ENCODE measurements at places on chromosomes 3 and 15.

DNA sequence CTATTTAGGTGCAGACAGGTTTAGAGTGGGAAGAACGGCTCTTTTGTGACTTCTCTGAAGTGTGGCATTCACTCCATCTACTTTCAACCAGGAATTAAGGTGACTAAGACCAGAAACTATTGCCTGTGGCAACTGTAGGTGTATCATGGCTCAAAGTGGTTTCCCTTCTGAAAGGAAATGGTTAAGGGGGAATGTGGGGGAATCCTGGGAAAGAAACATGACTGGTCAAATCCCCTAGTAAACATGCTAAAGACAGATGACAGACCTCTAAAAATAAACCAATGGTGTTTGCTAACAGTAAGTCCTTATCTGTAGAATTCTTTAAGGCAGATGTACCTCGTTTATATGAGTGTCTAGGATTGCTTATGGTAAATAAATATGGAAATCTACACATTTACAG, 56.9 kb downstream of the MEGF11 start:
- DNase-seq, result peak; percentile 16

- DNase-seq, result no peak
Measured at GRCh38 chr15:76065245-76065644, 5.5 kb downstream of the TMEM266 start.

DNA sequence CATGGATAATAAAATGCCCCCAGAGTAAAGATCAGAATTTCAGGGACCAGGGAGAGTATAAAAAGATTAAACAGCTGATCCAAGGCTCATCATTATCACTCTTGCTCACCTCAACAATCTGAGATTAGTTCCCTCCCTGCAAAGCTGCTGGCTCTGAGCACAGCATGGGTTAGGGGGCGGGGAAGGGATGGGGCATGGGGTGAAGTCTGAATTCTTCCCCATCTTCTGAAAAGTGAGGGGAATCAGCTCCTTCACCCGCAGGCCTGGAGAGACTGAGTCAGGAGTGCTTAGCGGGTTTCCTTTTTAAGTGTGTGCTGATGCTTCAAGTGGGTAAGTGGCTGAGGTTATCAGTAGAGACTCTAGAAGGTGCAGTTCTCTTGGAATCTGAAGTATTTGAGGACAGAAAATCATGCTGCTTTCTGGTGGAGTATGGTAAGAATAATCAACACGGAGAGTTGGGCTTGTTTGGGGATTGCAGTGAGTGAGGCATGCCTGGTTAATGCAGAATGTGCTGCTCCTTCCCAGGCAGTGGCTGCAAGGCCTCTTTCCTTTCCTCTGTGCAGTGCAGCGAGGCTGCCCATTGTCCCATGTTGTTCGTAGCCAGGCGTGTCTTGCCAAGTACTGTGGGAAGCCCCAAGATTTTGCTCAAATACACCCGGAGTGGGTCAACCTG, 59.2 kb upstream of the TRAK1 start:
- DNase-seq, result peak; percentile 72

DNA sequence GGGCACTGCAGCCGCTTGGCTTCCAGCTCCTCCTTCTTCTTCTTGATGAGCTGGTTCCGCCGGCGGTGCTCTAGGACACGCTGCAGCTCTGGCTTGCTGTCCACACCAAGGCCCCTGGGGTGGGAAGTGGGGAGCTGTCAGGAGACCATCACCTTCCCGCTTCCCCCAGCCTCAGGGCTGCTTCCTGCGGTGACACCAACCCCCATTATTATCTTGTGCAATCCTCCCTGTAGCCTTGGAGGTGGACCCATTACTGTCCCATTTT, 10.0 kb downstream of the FAM107A start:
- no peak for DNase-seq

DNA sequence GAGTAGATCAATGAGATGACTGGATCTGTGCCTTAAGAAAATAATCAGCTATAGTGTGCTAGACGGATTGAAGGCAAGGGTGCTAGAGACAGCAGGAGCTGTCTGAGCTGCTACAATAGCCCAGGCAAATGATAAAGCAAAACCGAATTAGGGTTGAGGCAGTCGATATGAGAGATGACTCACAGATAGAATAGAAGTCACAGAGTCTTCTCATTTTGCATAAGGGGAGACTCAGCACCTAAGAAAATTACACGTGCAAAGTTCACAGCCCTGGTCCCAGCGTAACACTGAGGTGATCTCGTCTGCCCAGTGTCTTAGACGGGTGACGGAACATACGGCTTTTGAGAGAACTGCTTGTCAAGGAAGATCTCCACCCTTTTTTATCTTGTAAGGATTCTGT, 11.6 kb downstream of the LPP start:
- no peak for DNase-seq

DNA sequence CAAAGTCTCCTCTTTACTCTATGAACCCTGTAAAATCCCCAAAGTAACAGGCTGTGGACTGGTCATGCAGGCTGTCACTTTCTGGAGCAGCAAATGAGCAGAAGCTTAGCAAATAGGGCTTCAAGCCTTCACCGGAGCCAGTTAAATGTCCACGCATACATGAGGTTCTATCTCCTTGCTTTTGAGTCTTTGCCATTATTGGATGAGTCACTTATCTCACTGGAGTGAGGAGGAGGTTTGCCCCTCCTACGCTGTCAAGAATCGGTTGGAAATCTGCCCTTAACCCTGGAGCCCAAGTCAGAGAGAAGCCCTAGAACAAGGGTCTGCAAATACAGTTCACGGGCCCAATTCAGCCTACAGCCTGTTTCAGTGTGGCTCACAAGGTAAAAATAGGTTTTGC, 126.1 kb upstream of the CTNNB1 start:
- no peak for DNase-seq

GRCh38 chr3:160005004-160005403, 16.4 kb downstream of the IL12A start:
- no peak for DNase-seq

DNA sequence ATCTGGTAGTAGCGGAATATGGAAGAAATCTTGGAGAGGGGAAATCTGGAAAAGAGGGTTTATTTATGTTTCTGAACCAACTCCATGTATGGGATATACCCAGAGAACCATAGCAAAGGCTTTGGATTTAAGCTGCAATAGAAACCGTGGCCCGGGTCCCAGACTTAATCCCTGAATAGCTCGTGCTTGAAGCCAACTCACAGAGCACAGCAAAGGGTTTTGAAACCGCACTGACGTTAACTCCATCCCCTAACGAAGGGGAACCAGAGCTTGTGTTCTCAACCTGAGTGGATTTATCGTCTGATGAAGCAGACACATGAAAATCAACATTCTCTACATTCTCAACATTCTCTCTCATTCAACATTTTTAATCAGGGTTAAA, 154.6 kb downstream of the APBA2 start:
- DNase-seq, result peak; percentile 63

DNA sequence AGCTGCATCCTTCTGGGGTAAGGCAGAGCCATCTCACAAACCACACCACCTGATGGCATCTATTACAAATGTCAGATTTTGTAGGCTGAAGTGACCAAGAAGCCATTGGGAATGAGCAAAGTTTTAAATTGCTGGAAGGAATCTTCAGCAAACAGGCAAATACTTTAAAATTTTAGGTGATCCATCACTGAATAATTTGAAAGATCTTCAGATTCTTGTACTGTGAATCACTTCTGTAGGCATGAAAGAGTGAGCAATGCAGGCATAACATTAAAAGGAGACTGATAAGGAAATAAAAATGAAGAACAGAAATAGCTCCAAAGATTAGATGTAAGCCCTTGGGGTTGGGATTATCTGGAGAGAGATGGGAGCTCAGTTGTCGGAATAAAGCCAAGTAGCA, 36.0 kb upstream of the ALDH1L1 start:
- peak; percentile 66 for DNase-seq

DNA sequence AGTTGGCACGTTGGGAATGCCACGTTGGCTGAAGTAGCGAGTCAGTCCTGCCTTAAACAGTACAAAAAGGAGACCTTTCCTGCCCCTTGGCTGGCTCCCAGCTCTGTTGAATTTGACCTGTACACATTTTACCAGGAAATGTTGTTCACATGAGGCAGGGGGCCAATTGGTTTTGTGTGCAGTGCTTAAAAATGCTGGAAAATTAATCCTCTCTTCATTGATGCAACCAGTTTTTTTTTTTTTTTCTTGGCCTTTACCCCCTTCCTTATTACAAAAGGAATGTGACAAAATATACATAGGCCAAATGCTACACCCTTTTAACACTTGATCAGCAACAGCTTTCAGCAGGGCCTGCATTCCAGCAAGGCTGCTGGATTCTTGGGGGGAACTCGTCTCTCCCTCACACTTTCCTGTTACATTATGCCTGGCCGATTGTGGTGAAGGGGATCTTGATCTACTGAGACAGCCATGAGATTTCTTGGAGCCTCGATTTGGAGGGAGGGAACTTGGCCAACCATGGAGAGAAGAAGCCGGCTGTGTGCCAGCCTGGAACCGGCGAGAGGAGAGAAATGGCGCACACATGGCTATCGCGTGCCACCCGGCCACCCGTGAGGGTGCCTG, 93.1 kb downstream of the DNASE1L3 start:
- DNase-seq, result peak; percentile 34

GRCh38 chr3:15476378-15476777, 45.1 kb downstream of the COLQ start:
- DNase-seq, result peak; percentile 15

GRCh38 chr3:190032923-190033322, 87.8 kb downstream of the P3H2 start:
- DNase-seq, result no peak

- no peak for DNase-seq
Measured at GRCh38 chr15:25544076-25544475, 105.3 kb upstream of the UBE3A start.

- DNase-seq, result no peak
Measured at GRCh38 chr3:29169451-29169850, 111.4 kb upstream of the RBMS3 start.

DNA sequence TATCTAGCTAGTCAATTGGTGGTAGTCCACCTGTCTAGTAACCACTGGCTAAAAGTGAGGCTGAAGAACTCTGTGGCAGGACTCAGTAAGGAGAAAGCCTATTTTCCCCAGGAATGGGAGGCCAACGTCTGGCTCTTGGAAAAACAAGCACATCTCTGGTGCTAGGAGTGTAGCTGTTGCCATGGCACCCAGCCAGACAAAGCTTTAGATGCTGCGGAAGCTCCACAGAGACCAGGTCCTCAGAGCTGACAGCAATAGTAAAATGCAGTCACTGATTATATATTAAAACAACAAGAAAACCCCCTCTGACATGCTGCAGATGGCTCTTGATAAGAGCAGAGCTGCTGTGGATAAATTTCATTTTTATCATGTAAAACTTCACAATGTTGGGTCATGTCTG, 124.9 kb upstream of the STRIT1 start:
- DNase-seq, result peak; percentile 40

GRCh38 chr15:90063770-90064247, 38.5 kb downstream of the IDH2 start:
- no peak for DNase-seq

- no peak for DNase-seq
Measured at GRCh38 chr3:52998771-52999513, 46.9 kb downstream of the SFMBT1 start.

GRCh38 chr15:43859546-43859945, 32.7 kb downstream of the WDR76 start:
- DNase-seq, result no peak

GRCh38 chr3:148932972-148933371, 58.4 kb upstream of the GYG1 start:
- DNase-seq, result peak; percentile 46

DNA sequence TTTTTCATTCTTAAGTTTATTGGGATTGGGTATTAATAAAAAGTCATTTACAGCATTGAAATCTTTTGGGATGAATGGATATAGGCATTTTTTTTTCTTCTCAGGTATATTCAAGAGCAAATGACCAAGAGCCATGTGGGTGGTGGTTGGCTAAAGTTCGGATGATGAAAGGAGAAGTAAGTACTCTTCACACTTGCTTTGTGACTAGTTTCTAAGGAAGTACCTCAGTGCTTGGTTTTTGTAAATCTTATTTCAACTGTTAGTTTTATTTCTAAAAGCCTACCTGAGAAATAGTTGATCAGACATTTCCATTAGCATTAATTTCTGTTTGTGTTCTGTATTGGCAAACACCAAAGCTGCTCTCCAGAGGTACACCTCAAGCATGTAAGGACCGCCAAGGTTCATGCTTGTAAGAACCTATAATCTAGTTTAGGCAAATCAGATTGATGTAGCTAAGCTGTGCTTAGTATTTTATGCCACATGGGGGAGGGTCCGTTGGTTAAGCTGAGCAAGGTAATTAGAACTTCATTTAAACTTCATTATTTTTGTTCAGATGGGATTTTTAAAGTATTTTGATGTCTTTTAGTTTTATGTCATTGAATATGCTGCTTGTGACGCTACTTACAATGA, 35.4 kb downstream of the FXR1 start:
- DNase-seq, result peak; percentile 4

DNA sequence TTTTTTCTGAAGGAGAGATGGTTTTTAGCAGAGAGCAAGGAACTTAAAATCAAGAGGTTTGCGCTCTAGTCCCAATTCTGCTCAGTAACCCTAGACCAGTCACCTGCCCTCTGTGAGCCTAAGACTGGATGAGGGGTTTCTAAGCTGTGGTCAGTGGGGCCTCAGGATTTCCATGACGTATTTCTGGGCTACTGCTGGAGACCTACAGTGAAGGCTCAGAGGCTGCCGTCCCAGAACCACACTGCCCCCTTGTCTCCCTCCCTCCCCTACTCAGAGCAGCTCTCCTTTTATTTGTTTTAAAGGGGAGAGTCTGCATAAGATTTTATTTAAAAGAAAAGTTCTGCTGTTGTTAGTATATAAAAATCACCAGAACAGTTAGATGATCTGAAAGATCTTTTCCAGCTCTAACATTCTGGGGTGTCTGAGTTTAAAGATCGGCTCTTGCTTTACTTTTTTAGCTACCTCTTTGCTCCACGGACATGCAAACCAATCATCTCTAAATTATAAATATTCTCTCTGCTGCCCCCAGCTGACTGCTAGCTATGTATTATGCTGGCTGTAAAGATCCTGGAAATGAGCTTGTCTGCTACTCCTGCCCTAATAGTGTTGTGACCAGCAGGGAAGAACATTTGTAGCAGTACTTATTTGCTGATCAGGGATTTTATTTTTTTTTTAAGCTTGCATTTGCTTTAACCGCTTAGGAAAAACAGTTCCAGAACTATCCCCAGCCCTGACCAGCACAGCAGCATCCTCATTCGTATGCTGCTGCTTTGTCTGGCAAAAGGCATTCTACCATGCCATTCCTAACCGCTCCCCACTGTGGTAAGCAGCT, 28.6 kb upstream of the NDUFB4 start:
- DNase-seq, result peak; percentile 52

- peak; percentile 75 for DNase-seq
Measured at GRCh38 chr3:135503760-135504686, 461.5 kb upstream of the PPP2R3A start.

DNA sequence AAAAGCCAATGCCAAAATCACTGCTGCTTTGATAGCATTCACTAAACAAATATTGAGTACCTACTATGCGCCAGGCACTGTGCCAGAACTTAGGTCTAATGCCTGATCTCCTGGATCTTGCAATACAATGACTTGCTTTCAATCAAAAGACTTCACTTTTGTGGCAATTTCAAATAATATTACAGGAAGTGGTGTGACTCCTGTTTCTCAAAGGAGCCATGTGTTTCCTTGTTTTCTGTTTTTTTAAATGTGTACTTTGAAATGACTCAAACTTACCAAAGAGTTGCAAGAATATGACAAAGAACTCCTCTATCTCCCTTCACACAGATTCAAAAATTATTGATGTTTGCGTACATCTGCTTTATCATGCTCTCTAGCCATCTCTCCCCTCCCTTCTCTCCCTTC, 18.3 kb downstream of the OSBPL10 start:
- no peak for DNase-seq
